ENCODE measurements at places on chromosomes 3 and 15.

GRCh38 chr3:87437765-87438164 lies 161.4 kb upstream of the POU1F1 start:
- no peak for DNase-seq

GRCh38 chr15:27889258-27889657 lies 209.9 kb downstream of the OCA2 start:
- no peak for DNase-seq

DNA sequence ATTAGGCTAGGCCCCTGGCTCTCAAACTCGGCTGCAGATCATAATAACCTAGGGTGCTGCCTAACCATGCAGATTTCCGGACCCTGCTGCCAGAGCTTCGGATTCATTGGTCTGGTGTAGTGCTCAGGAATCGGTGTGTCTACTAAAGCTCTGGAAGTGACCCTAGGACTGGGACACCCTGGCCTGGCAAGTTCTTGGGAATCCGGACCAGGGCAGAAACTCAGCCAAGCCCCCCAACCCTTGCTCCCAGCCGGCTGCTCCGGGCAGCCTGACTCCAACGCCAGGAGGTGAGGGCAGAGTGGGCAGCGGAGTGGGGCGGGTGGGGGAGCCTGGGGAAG lies 23.0 kb downstream of the IGDCC3 start:
- no peak for DNase-seq

DNA sequence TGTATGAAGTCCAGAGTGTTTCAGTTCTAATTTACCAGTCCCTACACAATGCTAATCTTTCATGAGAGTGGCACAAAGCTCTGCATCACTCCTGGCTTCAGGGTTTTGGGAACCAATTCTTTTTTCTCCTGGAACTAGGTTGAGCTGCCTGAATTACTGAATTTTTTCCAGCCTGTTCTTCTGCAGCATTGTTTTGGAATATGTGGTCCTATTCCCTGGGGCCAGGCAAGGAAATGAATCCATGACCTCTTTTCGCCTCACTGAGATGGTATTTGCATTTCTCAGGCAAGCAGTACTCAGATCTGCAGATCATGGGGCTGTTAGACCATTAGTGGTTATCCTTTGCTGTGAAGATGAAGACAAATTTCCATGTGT lies 25.6 kb upstream of the GPR171 start:
- no peak for DNase-seq

DNA sequence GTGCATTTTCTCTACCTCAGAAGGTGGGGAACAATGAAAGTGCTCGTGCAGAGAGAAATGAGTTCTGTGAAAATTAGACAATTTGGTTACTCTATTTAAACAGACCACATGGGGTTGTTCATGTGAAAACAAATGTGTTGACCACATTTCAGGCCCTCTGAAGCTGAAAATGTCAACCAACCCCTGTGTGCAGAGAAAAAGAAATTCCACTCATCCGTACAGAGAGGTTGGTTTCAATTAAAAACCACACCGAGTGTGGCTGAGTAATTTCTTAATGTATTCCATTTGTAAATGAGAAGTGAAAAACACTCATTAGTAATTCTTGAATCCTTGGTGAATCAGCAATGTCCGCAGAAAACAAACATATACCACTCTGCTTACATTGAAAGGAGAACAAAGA lies 46.9 kb upstream of the SLC7A14 start:
- DNase-seq = no peak

DNA sequence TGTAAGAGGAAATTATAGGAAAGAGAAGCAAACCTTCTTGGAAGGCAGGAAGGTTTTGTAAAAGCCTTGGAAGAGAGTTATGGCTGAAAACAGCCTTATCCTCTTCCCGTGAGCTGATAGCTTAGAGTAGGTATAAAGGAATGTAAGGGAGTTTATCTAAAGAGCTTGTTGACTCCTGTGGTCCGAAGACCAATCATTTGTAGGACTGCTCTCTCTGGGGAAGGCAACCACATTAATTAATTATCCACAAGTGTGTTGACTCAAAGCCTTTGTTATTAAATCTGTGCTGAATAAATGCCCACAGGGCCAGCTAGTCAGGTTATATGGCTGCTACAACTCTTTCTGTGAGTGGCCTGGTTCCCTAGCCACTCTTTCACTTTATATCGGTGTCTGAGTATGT lies 452.1 kb upstream of the RASGRP1 start:
- no peak for DNase-seq

DNA sequence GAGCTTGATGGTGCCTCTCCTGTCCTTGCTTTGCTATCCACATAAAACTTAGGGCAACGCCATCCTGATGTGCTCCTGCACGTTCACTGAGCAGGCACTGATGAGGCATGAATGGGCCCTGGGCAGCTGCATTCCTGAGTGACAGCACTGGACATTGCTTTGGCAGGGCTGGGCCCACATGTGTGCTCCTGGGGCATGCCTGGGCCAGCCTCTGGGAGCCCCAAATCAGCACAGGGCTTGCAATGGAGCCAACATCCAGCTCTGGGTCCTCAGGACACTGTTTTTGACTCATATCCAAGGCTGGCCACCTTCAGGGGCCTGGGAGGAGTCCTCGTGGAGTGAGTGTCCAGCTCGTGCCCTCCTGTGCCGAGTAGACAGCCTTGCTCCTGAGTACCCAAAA lies 5.9 kb upstream of the TKT start:
- no peak for DNase-seq

- no peak for DNase-seq
Measured at GRCh38 chr3:142489572-142490323, 41.9 kb upstream of the XRN1 start.

- no peak for DNase-seq
Measured at GRCh38 chr3:84946240-84946639, 12.5 kb upstream of the CADM2 start.

GRCh38 chr15:66145726-66146182 lies 107.8 kb downstream of the MEGF11 start:
- DNase-seq = no peak

DNA sequence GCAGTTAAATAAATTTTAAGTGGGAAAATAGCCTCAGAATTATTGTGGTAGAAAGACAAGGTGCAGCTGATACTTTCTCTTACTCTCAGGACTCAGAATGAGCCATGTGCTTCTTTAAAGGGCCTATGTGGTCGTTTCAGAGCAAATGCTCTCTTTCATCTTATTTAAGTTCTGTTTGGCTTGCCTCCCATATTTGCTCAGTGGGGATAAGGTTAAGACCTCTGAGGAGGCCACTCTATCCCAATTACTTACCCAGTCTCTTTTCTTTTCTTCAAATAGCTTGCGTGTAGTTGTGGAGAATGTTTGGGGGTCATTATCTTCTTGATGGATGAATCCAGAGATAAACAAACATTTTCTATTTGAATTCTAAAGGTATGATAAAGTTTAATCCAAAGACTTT lies 221.9 kb downstream of the RBMS3 start:
- DNase-seq = no peak

DNA sequence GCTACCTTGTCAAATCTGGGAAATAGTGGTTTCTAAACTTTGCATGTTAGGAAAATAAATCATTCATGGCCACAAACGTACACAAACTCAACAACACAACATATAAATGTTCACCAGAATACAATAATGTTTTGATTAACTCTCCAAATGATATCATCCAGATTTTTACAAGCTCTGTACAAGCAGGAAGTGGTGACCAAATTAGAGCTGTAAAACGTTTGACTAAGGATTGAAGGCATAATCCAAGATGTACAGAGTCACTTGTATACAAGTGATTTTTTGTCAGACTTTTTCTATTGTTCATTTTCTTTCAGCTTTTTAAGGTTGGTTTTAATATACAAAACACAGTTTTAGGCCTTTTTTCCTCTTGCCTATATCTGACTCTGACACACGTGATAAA lies 748.4 kb upstream of the GRM7 start:
- DNase-seq = no peak

GRCh38 chr15:67092752-67093503 lies 27.5 kb downstream of the SMAD3 start:
- DNase-seq = no peak

- no peak for DNase-seq
Measured at GRCh38 chr15:31387479-31388118, 61.0 kb downstream of the KLF13 start.

GRCh38 chr3:63870615-63871005 lies 6.9 kb downstream of the ATXN7 start:
- no peak for DNase-seq

DNA sequence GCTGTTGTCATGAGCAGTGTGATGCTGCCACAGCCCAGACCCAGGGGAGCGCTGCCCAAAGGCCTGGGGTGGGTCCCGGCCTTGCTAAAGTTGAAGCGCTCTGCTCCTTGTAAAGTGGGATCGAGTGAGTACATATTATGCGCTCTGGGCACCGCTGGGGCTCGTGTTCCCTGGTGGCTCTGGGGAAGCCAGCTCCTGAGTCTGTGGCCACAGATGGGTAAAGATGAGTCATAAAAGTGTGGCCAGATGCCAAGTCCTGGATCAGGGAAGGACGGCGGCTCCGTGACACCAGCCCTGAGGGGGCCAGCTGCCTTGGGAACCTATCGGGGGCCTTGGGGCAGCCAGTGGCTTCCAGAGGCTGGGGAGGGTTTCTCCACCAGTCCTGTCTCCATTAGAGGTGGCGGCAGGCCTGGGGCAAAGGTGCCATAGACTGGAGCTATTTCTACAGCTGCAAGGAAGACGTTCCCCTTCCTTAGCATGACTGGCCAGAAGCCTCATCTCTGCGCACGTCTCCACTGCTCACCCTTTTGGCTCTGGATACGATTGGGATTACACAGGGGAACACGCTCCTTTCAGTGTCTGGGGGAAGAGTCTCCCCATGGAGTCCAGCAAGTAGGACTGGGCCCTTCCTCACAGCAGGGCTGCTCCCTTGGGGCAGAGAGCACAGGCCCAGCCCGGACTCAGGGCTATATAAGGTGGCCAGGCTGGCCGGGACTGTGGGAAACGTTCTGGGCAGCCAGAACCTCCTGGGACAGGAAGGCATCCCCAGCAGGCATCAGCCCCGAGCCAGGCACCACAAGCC lies 1.2 kb upstream of the ITIH4 start:
- no peak for DNase-seq

DNA sequence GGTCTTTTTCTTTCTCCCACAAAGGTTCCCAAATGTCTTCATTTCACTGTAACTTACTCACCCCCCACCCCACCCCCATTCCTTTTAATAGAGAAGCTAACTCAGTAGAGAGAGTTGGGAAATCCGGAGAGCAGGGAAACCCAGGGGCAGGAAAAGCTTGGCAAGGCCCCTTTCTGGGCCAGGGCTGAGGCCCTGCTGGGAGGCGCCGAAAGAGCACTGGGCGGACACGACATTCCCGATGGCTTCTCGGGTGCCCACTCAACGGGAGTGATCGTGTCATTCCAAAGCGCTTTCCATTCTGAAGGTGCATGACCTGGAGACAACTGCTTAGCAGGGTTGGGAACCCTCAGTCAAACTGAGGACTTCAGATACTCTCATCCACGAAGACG lies 1.6 kb upstream of the DALRD3 start:
- DNase-seq = no peak

GRCh38 chr3:169509359-169509758 lies 154.2 kb downstream of the MECOM start:
- DNase-seq = no peak

DNA sequence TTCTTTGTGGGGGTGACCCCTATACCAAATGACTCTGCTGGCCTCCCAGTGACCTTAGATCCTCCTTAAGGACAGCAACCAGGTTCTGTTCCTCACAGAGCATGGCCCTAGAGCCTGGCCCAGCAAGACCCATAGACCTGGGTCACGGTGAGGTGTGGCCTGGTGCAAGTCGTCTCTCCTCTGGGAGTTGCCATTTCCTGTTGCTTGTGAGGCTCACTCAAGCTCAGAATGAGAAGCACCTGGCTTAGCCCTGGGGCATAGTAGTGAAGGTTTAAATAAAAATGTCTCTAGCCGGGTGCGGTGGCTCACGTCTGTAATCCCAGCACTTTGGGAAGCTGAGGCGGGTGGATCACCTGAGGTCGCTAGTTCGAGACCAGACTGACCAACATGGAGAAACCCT lies 131.3 kb downstream of the SMAD6 start:
- DNase-seq = no peak

- DNase-seq = no peak
Measured at GRCh38 chr3:8457039-8457438, 44.6 kb upstream of the LMCD1 start.
